ENCODE measurements at places on chromosomes 5 and 9.
A peak's percentile ranks its signal among the peaks of the same experiment; 100 is the strongest.

- DNase-seq = no peak
Observed at GRCh38 chr5:1638658-1639400, 115.1 kb upstream of the LPCAT1 start.

DNA sequence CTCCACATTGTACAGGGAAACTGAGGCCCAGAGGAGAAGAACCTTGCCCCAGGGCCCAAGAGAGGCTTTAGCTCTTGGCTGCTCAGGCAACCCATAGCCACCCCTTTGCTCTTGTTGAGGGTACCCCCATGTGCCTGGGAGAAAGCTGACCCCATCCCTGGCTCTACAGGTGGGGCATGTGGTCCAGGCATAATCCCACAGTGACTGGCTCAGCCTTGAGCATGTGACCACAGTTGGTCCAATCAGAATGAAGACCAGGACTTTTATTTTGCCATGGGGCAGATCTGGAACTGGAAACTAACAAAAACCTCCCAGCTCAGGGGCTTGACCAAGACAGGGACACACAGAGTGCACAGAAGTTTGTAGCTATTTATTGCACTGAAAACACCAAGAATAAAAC lies 29.3 kb downstream of the SLC6A7 start:
- DNase-seq = no peak

- DNase-seq = no peak
Observed at GRCh38 chr9:112135706-112136105, 39.4 kb downstream of the SUSD1 start.

- DNase-seq = no peak
Observed at GRCh38 chr5:145944328-145944727, 8.0 kb downstream of the SH3RF2 start.

DNA sequence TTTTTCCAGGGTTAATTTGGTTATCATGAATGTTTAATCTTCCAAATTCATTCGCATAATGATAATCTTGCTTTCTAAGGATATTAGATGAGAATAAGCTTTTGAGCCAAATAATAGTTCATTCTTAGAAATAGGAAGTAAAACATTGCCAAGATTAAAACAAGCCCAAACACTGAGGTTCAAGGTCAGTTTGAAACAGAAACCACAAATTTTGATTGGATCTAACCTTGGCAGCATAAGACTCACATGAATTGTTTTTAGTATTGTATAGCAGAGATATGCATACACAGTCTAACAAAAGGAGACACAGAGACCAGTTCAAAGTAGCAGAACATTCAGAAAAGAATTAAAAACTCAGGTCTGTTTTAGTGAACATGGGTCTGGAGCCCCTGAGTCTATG lies 43.4 kb upstream of the VCAN start:
- no peak for DNase-seq

DNA sequence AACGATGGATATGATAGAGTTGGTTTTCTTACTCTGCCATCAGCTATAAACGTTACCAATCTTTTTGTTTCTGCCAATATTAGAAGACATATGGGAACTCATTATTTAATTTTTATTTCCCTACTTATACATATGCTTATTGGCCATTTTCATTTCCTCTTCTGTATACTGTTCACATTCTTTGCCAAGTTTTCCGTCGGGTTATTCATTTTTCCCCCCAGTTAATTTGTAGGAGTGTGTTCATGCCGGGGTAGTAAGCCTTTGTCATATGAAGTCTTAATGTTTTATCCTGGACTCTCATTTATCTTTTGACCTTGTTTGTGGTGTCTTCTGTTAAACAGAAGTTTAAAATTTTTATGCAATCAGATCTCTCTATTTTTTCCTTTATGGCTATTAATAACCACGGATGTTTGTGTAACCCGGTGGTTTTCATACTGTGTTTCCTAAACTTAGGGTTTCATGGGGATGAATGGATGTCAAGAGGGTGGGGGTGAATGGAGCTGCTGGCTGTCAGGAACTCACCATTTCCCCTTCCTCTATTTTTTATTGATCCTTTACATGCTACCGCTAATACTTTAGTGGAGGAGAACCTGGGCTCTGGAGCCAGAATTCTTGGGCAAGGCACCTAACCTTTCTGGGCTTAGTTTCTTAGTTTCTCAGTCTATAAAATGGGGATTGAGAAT lies 42.5 kb upstream of the PPARGC1B start:
- peak; percentile 65 for DNase-seq

DNA sequence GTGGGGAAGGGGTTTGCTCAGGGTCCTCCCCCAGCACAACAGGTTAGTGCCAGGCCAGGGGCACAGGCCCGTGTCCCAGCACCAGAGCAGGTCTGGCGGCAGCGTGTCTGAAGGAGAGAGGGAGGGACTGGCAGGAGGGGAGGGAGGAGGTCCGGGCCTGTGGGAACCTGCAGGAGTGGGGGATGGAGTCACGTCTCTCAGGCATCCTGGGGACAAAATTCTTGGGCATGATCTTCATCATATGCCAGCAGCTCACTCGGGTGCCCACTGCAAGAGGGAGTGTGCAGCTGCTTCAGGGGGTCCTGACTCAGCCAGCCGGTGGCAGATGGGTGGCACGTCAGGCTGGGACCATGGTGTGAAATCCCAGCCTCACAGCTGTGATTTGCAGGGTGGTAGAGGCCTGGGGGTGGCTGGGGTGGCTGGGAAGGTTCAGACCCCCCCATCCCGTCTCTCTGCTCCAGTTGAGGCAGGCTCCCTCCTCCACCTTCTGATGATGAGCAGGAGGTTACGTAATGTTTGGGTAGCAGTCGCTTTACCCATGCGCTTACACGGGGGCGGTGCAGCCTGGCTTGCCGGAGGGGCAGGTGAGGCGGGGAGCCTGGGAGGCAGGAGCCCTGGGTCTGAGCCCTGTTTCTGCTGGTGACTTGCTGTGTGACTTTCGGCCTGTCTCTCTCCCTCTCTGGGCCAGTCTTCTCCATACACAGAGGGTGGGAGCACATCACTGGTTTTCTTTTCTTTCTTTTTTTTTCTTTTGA lies 40.5 kb downstream of the NCS1 start:
- DNase-seq = no peak

DNA sequence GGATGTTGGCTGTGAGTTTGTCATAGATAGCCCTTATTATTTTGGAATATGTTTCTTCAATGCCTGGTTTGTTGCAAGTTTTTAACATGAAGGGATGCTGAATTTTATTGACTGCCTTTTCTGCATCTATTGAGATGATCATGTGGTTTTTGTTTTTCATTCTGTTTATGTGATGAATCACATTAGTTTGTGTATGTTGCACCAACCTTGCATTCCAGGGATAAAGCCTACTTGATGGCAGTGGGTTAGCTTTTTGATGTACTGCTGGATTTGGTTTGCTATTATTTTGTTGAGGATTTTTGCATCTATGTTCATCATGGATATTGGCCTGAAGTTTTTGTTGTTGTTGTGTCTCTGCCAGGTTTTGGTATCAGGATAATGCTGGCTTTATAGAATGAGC lies 225.6 kb downstream of the PCSK1 start:
- no peak for DNase-seq

DNA sequence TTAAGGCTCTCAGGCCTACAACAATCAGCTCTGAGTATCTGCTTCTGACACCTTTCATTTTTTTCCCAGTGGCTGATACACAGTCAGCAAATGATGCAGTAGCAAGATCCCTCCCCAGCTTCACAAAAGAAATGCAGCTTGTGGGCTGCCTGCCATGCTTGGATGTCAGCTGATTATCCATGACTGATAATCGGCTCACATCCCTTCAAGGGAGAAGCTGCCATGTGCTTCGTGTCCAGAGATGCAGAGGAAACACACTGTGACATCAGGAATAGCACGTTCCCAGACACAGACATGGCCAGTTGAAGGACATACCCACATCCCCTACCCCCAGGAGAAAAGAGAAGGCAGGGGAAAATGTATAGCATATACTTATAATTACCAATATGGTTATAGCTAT lies 27.9 kb downstream of the TMEM215 start:
- DNase-seq = no peak

GRCh38 chr5:179759581-179760551 lies 27.2 kb downstream of the MAML1 start:
- DNase-seq = peak; percentile 61

DNA sequence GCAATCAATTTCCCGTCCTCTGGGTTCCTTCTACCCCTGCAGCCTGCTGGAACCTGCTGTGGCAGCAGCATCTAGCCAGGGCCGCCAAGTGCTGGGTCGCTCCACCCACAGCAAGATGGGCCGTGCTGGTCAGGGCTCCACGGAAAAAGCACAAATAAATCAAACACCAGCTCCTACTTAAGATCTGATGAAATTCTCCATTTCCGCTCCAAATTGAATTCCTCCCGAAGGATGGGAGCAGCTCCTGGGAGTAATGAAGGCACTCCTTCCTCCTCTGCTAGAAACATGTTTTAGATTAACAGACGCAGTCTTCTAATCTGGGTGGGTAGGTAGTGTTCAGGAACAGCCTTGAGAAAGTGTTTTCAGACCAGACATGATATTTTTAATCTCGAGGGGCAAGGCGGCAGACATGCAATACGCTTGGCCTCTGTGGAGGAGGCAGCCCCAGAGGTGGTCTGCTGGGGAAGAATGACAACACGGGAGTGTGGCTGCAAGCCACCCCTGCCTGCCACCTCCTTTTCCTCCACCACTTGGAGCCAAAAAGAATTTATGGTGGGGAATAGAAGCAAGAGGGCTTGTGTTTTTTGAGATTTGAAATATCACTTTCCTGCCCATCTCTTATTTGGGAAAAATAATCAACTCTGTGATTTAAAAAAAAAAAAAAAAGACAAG lies 194.1 kb downstream of the AOPEP start:
- DNase-seq = no peak

- DNase-seq = no peak
Observed at GRCh38 chr5:62144401-62145022, 161.5 kb upstream of the KIF2A start.

- DNase-seq = no peak
Observed at GRCh38 chr9:137429546-137429890, 6.3 kb downstream of the NOXA1 start.

DNA sequence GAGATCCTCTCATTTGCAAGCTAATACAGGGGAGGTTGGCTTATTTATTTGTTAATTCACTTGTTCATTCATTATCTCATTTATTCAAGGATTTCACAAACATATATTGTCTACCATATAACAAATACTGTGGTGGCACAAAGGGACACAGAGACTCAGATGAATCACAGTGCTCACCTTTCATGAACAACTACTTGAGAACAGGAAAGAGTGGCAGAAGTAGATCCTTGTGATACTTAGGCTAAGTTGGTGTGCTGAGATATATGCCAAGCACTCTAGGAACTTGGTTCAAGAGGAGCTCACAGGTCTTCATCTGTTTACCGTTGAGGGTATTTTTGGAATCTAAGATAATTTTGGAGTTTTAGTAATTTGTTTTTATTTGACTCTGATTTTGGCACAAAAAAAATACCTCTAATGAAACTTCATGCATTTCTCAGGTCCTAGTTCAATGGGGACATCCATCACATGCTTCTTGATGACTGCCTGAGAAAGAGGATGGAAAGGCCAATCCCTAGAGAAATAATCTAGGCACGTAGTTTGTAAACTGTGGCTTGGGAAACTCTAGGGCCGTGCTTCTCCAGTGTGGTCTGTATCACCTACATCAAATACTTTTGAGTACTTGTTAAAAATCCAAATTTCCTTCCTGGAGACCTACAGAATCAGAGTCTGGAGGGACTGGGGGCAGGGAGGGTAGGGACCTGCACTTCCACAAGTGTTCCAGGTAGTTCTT lies 113.3 kb downstream of the OSTF1 start:
- no peak for DNase-seq

DNA sequence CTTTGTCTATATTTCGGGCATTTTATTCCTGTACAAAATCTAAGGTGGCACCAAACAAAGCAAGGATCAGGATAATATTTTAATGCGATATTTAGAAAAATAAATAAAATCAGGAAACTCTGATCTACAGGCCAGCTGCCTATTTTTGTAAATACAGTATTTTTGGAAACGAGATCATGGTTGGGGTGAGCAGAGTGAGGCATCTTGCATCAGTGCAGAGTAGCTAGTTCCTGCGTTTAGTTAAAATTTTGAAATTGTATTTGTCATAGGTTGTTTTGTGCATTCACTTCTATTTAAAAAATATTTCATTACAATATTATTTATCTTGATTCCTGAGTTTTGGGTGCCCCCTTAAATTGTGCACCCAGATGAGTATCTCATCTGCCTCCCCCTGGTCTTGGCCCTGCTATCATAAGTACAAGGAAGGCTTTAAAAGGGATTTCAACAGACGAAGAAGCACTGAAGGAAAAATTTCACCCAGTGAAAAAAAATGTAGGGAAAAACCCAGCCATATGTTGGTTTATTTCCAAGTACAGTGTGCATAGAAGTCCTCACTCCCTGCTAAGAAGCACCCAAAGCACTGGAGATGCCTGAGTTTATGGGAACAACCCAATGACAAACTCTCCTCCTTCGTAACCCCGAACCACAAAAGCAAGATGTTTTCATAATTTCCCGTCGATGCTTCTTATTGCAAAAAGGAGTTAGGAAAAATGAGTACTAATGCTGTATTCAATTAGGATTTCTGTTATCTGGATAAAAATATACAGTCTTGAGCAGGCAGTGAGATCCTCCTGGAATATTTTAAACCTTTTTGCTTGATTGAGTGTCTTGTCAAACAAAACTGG lies 304.7 kb upstream of the CLINT1 start:
- DNase-seq = peak; percentile 63

- DNase-seq = no peak
Observed at GRCh38 chr5:11390291-11390767, 513.9 kb downstream of the CTNND2 start.

GRCh38 chr5:53039855-53040254 lies 50.7 kb downstream of the ITGA2 start:
- no peak for DNase-seq

DNA sequence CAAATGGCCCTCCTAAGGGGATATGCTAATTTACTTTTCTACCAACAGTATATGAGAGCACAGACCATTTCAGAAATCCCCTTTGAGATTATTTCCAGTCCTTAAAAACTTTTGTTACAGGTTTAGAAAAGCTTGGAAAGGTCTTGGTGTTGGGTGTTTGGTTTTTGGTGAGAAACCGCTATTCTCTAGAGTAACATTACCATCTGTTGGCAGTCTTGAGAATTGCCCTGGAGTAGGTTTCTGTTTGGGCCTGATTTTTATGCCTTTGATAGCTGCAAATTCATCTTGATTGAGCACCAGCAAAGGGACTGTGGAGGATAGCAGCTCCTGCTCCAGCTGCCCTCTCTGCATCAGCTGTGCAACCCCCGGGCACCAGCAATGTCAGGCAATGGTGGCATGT lies 8.0 kb downstream of the NUDT2 start:
- no peak for DNase-seq

- DNase-seq = no peak
Observed at GRCh38 chr5:11780641-11781345, 123.5 kb downstream of the CTNND2 start.

DNA sequence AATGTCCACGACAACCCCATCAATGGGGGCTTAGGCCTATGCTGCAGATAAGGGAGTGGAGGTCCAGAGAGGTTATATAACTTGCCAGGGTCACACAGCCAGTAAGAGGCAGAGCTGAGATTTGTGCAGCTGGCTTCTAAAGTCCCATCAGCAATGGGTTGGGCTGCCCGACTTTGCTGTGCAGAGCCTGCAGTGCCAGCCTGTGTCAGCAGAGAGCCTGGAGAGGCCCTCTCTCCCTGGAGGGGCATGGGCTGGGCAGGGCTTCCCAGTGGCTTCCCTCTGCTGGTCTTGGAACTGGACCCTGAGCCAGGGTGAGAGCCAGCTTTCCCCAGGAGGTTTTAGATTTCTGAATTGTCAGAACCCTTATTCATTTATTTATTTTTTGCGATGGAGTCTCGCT lies 77.2 kb upstream of the RAPGEF1 start:
- DNase-seq = no peak

All from suppressor macrophage treated with lipopolysaccharide for 1 hour (primary cell).